ENCODE measurements at places on chromosomes 16 and 17.

GRCh38 chr17:28570716-28571360 lies 486 bp downstream of the PIGS start:
- DNase-seq: peak; percentile 73

DNA sequence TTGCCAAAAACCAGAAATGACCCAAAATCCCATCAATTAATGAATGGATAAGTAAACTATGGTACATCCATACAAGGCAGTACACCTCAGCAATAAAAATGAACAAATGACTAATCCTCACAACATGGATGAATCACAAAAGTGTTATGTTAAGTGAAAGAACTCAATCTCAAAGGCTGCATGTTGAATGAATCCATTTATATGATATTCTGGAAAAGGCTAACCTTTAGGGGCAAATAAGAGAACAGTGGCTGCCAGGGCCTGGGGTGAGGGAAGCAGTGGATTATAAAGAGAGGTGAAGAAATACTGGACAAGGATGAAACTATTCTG lies 46.1 kb upstream of the MSI2 start:
- DNase-seq: no peak

DNA sequence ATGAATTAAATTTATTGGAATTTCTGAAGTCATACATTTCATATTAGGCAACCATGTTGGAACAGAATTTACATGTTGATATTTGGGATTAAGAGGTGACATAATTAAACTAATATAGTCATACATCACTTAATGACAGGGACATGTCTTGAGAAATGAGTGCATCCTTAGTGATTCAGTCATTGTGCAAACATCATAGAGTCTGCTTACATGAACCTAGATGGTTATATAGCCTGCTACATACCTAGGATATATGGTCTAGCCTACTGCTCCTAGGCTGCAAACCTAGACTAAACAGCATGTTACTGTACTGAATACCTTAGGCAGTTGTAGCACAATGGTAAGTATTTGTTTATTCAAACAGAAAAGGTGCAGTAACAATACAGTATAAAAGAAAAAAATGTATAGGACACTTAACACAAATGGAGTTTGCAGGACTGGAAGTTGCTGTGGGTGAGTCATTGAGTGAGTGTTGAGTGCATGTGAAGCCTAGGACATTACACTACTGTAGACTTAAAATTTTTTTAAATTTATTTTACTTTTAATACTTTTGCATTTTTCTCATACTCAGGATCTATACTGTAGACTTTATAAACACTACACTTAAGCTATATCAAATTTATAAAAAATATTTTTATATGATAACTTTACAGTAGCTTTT lies 85.6 kb downstream of the OMG start:
- no peak for DNase-seq

DNA sequence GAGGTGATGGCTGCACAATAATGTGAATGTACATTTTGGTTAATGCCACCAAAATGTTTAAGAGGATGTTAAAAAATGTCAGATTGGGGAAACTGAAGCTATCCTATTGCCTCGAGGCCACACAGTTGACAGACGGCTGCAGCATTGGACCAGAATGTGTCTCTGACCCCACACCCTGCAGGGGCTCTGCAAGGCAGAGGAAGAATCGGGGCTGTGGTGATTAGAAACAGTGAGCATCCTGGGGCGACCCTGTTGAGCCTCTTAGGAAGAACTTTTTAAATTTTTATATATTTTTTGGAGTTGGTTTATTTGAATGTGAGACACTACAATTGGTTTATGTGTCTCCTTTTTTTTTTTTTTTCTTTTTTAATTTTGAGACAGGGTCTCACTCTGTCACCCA lies 15.0 kb upstream of the ADORA2B start:
- peak; percentile 37 for DNase-seq

GRCh38 chr17:3772764-3773163 lies 28.2 kb downstream of the ITGAE start:
- DNase-seq: no peak

GRCh38 chr17:18949566-18949965 lies 2.4 kb upstream of the SLC5A10 start:
- no peak for DNase-seq

GRCh38 chr17:77151186-77151585 lies 10.4 kb downstream of the SEC14L1 start:
- DNase-seq: no peak

DNA sequence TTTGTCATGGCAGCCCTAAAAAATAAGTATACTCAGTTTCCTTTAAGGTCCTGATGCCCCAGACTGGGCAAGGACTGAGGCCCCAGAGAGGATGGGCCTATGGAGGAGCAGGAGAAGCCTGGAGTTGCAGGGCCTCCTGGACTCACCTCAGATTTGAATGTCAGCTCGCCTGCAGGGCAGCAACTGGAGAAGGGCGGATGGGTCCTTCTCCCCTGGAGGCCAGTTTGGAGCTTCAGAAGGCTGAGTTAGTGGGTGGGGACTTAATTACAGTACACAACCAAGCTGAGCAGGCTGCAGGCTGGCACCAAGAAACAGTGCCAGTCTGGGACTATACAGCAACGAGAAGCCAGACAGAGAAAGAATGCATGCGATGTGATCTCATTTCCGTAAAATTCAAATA lies 6.2 kb downstream of the PIRT start:
- no peak for DNase-seq

DNA sequence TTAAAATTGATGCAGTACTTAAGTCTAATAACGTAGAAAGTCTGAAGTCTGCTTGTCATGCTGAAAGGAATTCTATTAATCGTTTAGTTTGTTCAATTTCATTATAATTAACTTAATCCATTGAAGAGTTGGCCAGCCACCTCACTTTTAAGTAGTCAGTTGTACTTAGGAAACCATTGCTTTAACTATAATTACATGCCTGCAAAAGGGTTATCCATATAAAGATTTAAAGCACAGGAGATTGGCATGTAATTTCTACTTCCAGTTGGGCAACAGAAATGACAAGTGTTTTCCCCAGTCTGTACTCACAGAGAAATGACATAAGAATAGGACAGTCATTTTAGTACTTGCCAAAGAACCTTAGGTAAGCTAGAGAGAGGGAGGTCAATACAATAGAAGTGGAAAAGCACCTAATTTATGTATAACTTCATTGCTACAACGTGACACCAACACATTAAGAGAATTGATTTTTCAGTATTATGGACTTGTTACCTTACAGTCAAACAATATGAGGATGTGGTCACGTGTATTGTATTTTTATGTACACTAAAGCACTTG lies 3.7 kb upstream of the USP32 start:
- no peak for DNase-seq

GRCh38 chr17:1440921-1441320 lies 15.1 kb downstream of the CRK start:
- DNase-seq: no peak

DNA sequence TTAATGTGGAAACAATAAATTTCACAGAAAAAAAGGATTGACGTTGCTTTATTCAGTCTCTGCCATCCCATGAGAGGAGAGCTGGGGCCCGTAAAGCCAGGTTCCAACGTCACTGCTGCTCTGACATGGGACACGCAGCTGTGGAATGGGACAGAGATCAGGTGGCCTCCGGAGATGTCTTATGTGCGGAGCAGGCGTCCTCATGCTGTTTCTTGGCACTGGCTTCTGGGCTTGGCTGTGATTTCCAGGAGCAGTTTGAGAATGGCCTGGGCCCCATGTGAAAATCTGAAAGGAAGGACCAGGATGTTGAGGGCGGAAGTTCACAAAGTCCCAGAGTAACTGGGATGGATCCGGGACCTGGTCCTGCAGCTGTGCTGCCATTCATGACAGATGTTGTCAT lies 32.4 kb downstream of the NDEL1 start:
- DNase-seq: no peak

- no peak for DNase-seq
Observed at GRCh38 chr17:2903193-2903974, 107.1 kb downstream of the RAP1GAP2 start.

GRCh38 chr17:53719229-53719628 lies 103.5 kb upstream of the KIF2B start:
- no peak for DNase-seq

- no peak for DNase-seq
Observed at GRCh38 chr16:7910116-7910515, 577.5 kb downstream of the RBFOX1 start.

DNA sequence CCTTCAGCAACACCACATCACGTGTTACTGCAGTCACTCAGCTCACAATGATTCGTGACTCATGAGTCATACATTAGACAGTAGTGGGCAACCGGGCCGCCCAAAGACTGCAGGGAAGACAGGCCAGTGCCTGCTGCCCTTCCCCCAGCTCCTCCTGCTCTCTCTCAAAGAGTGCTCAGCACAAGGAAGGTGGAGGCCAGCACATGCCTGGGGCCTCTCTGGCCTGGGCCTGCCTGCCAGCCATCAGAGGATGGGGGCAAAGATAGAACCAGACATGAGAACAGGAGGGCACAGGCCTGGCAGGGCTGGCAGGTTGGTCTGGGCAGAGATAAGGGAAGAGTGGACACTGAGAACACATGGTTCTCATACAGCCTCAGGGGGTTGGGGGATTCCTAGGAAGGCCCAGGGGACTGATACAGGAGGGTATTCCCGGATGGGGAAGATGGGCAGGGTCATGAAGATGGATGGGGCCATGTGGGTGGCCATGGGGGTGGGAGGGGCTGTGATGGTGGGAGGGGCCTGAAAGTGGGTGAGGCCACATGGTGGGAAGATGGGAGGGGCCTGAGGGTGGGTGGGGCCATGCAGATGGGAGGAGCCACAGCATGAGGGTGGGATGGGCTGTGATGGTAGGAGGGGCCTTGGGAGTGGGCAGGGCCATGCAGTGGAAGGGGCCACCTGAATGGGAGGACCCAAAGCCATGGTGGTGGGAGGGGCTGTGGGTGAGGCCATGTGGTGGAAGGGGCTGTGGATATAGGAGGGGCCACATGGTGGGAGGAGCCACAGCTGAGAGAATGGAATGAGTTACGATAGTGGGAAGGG lies 29.0 kb downstream of the KATNB1 start:
- DNase-seq: no peak

GRCh38 chr17:7410634-7411426 lies 3.2 kb downstream of the NLGN2 start:
- no peak for DNase-seq

DNA sequence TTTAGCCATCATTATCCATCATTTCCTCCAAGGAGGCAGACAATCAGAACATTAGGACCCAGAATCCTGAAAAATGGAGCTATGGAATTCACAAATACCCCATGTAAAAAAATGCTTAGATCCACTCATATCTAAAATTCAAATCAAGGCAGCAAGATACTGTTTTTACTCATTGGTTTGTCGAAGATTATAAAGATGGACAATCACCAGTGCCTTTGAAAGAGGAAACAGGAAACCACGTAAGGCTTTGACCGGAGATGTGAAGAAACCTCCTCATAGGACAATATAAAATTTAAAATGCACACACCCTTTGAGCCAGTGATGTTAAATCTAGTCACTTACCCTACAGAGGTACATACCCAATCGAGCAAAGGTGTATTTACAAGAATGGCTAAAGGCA lies 130.0 kb downstream of the XYLT1 start:
- no peak for DNase-seq

DNA sequence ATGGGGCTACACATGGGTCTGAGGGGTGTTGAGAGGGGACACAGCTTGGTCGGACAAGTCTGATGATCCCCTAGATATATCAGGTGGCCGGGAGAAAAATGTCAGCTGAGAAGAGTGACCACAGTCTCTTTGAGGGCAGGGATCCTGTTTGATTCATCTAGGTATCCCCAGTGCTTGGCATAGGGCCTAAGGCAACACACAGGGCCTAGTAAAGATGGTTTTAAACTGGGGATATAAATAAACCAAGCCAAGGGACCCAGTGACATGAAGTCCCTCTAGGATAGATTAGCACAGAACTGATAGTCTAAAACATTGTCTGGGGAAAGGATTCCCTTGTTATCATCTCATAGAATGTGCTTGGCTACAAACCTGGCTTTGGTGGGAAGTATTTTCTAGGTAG lies 1.4 kb downstream of the ERCC4 start:
- no peak for DNase-seq

- DNase-seq: peak; percentile 37
Observed at GRCh38 chr16:57699899-57700298, 5.3 kb downstream of the DRC7 start.

- DNase-seq: no peak
Observed at GRCh38 chr16:19316846-19317245, 31.3 kb downstream of the CLEC19A start.

- DNase-seq: no peak
Observed at GRCh38 chr17:35011671-35012216, 31.4 kb downstream of the LIG3 start.

DNA sequence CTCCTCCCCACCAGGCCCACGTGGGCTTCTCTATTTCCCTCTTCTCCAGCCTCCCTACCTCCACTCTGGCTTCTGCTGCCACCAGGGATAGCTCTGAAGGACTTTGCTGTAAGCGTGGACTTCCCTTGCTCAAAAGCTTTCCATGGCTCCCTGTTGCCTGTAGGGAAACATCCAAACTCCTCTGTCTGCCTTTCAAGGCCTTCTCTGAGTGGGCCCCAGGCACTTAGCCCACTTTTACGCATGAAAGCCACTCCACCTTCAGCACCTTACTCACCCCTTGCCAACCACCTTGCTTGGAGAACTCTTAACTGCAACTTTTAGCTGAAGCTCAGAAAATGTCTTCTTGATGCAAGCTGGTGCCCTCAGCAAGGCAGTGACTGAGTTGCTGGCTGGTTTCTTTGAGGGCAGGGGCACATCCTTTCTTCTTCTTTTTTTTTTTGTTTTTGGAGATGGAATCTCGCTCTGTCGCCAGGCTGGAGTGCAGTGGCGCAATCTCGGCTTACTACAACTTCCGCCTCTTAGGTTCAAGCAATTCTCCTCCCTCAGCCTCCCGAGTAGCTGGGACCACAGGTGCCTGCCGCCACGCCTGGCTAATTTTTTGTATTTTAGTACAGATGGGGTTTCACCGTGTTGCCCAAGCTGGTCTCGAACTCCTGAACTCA lies 52.0 kb upstream of the DLX4 start:
- DNase-seq: no peak

DNA sequence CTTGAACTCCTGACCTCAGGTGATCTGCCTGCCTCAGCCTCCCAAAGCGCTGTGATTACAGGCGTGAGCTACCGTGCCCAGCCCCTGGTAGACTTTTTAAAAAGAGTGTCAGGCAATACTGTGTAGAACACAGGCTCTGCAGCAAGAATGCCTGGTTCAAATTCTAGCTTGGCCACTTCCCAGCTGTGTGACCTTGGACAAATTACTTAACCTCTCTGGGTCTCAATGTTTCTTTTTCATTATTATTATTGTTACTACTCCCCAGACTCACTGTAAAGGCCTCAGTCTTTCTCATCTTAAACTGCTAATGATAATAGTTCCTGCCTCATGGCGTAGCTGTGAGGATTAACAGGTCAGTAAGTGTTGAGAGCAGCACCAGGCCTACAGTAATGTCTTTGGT lies 114.3 kb downstream of the LITAF start:
- DNase-seq: no peak

- no peak for DNase-seq
Observed at GRCh38 chr16:1008085-1008484, 26.5 kb downstream of the SOX8 start.

GRCh38 chr17:73013301-73013700 lies 79.2 kb downstream of the SLC39A11 start:
- no peak for DNase-seq

All from sigmoid colon (tissue), 7 donors.